ENCODE measurements at places on chromosomes 2 and 18.

DNA sequence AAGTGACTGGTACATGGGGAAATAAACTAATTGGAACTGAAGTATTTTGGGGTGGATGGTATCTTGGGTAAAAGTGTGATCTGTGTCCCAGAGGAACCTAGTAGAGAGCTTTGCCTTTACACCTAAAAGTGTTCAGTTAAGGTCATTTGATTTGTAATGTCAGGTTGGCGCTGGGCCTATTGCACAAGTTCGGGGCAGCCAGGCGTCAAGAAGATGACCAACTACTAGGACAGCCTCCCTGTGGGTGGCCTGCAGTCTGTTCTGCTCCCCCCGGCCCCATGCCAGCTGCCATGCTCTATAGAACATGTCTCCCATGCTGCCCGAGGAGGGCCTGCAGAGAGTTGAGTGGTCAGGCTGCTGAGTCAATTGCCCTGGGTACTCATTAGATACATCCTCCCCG lies 10.1 kb downstream of the RRM2 start:
- no peak for DNase-seq

DNA sequence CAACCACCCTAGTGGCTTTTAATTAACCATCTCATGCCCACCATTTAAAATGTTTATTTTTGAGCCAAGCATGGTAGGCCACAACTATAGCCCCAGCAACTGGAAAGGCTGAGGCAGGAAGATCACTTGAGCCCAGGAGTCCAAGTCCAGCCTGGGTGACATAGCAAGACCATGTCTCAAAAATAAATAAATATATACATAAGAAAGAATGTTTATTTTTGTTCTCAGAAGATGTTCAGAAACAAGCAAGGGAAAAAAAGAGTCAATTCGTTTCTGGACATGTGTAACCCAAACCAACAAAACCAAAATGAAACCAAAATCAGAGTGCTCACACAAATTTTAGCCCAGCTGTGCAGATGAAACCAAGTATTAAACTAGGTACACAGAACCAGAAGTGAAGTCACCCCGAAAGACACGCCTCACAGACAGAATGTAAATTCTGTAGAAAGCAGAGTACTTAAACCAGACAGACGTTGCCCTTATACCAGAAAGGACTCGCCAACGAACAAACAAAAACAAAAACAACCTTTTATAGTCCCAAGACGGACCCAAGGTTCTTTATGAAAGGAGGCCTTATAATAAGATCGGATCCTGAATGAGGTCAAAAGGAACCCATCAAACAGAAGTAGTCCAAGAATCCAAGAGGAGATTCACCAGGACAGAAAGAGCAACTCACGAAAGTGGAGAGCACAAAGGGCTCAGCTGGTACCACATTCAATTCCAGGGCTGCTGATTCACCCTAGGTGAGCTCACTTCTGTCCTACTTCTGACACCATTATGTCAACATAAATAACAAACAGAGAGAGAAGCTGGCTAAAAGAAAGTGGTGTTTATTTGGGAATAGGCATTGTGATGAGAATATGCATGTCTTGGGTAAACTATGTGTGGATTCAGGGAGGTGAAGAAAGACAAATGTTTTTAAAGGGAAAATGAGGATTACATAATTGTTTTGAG lies 31.8 kb upstream of the MTCL1 start:
- DNase-seq, result no peak

- peak; percentile 53 for DNase-seq
These were observed 818 bp upstream of the IKZF2 start for GRCh38 chr2:213152065-213152794.

DNA sequence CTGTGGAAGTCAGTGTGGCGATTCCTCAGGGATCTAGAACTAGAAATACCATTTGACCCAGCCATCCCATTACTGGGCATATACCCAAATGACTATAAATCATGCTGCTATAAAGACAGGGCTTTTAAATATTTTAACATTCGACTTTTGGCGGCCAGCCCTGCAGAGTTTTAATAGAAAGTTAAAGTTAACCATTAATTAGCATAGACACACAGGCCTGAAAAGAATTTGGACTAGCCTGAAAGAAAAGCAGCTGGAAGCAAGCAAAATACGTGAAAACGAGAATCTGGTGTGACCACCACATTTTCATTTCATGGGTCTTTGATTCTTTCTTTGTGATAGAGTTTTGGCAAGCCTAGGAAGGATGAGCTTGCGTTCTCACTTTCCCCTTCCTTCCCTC lies 184.0 kb downstream of the SCG2 start:
- DNase-seq, result peak; percentile 20

DNA sequence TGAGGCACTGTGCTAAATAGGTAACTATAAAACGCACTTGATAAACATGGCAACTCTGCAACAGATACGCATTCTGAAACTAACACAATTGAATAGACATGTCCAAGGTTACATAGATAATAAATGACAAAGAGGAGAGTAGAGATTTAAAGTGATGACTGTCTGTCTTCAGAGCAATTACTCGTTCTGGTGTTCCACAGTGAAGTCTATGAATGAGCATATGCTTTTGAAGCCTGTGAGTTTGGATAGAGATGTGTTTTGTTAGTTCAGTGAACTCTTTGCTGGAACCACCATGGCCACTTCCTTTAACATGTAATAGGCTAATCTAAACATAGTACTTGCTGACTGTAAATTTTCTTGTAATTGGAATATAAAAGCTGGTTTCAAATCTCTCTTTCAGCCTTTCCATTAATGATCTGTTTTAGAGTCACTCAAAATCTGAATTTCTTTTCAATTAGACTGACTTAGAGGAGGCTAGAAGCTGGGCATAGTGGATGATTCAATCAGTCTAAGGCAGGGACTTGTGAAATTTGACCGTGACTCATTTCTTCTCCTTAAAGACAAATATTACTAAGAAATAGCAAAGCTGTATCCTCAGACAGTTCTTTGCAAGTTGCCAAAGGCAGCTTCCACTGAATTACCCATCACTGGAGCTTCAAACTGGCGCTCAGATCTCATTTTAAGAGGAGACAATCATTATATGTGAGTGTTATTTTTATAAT lies 1130.1 kb upstream of the CELF4 start:
- DNase-seq, result no peak

GRCh38 chr18:64379662-64380061 lies 230.8 kb upstream of the LINC00305 start:
- no peak for DNase-seq

All from GM04504 (cell line).